ENCODE measurements at places on chromosomes 4 and X.
A peak's percentile ranks its signal among the peaks of the same experiment; 100 is the strongest.

DNA sequence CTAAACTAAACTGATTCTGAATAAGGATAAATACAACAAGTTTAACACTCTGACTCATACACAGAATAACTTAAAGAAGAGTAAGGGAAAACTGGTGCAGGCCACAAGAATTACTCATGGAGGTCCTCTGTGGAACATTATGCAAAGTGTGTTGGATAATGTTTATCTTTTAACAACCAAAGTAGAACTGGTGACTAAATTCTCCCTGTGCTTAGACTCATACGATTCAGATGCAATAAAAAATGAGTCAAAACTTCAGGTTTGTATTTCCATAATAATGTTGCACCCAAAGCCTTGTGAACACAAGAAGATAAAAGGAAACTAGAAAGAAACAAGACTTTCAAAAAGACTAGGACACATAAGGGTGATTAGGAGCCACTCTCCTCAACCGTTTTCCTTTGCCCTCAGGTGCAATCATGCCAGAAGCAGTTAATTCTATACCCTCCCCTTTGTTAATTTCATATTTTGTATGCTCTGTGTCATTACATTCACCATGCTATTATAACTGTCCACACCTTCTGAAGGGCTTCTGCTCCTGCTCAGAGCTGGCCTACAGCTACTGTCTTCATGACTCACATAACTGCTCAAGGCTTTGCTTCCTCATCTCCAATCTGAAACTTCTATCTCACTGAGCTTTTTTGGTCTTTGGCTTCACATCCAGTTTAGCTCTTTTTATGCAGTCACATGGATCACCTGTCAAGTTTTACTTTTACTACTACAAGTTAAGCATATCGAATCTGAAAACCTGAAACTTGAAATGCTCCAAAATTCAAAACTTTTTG, 60.2 kb downstream of the KCNIP4 start:
- no peak for DNase-seq

DNA sequence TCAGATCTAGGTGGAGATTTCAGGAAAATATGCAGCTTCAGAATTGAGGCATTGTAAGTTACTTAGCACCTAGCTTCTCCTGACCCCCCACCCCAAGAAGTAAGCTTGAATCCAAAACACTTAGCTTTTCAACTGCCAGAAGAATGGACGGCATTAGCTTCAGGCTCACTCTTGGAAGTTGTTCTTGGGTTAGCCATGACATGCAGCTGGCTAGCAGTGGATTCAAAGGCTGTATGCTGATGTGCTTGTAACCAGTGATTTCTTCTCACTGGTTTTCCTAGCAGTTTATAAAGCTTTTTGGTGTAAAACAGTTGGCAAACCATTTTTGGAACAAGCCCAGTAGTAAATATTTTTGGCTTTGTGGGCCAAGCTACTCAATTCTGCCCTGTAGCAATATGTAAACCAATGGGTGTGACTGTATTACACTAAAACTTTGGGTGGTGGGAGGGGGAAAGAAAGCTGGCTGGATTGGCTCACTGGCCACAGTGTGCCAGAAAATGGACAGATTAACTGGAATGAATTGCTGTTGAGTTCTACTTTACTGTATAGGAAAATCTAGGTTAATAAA, 85.6 kb downstream of the SHROOM2 start:
- DNase-seq = no peak

GRCh38 chrX:95505721-95506120, 1178.9 kb upstream of the DIAPH2 start:
- no peak for DNase-seq

DNA sequence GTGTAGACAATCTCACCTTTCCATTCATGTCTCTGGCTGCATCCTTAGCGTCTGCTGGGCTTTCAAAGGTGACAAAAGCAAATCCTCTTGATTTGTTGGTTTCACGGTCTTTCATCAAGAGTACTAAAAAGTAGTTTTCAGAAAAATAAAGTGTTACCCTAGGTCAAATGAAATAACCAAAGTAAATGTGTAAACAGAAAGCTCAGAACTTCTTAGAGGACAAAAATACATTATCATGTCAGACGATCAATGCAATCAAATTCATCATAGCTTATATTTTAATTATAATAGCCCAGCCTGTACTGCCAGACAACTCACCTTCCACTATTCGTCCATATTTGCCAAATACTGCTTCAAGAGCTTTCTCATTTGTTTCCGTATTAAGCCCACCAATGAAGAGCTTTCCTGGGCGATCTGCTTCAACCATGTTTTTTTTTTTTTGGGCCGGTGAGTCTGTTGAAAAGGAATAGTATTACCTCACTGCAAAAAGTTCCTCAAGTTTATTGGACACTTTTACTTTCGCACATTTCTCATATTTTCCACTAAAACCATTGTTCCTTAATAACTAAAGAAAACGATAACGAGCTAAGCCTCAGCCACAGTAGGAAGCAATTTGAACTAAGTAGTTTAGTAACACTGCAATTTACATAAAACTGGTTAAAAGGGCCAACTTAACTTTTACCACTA, 1.4 kb downstream of the RBMX start:
- no peak for DNase-seq

DNA sequence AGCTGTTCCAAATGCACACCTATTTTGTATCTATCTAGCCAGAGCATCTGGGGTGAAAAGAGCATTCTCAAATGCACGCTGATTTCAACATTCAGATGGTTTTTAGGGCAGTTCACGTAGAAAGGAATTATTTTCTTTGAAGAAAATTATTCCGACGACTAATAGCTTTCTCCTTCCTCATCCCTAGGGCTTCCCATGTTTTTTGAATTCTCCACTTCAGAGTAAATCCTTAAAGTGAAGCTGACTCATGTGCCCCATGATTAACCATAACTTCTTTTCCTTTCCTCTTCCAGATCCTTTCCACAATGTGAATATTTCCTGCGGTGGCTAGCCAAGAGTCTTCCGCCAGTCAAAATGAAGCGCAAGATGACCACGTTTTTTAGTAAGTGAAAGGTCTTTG, 86.7 kb upstream of the PDHA1 start:
- DNase-seq = no peak

GRCh38 chr4:157992038-157992705, 180.7 kb downstream of the GASK1B start:
- DNase-seq = peak; percentile 18

- no peak for DNase-seq
Observed at GRCh38 chrX:68876731-68877130, 47.9 kb downstream of the EFNB1 start.

GRCh38 chr4:180932370-180933001, 1310.7 kb upstream of the TENM3 start:
- DNase-seq = no peak

DNA sequence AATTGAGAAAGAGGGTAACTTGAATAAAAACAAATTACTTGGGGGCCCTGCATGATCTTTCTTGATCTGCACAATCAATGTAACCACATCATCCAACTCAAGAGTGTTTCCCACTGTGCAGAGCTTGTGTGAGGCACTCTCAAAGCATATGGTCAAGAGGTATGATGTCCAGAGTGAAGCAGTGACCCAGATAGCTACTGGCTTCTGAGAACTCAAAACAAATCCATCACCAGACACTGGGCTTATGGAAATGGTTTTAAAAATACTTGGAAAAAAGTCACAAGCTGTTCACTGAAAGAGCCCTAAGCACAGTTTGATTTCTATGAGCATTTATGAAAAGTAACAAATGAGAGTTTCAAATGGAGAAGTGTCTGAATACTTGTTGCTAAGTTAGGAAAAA, 361.0 kb downstream of the GRXCR1 start:
- DNase-seq = no peak

GRCh38 chrX:119273420-119274192, 37.5 kb downstream of the PGRMC1 start:
- DNase-seq = peak; percentile 47

DNA sequence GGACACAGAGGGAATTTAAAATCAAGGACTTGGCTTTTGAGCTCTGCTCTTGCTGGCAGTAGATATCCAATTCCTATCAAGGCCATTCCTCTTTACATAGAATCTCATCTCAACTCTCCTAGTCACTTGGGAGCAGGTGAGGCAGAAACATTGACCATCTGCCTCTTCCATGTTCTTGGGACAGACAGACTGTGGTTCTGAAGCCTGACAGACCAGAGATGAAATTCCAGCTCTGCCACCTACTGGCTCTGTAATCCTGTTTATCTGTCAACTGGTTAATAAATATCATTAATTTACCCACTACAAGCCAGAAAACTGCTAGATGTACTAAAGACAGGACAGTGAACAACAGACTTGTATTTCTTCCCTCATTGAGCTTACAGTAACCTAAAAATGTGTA, 300.8 kb downstream of the ADGRL3 start:
- DNase-seq = no peak

DNA sequence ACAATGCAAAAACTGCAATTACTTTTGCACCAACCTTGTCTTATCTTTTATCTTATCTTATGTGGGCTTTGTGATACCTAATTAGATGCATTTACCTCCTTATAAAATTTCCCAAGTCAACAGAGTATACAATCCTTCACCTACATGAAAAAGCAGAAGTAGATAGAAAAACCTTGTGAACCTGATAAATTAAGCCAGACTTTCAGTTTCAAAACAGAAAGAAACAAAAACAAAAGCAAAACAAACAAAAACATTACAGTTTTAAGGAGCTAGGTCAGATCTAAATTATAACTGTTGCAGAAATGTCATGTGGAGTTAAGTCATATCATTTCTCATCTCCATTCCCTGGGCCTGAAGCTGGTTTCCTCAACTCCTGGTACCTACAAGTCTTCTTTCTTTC, 24.9 kb upstream of the CXXC4 start:
- no peak for DNase-seq

DNA sequence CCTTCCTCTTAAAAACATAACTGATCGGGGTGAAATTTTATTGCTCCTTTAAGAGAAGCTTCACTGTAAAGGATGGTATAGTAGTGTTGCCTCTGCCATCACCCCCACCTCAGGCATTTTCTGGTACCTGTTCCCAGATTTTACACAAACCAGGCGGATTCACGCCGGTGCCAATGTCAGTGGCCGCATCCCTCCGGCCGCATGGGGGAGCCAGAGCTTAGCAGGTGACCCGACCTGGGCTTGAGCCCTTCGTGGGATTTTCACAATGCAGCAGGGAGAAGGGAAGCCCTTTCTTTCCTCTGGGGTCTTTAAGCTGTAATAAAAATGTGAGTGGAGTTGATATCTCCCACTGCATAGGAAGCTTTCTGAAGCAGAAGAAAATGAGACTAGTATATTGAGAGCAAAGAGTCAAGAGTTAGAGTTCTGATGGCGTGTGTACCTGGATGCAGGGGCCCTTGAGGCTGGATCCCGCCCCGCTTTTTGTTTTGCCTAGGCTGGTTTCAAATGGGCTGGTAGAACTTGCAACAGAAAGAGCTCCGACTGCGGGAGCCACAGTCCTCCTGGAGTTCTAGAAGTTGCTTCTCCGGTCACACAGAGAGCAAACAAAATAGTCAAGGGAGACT, 59.4 kb downstream of the POLR2B start:
- peak; percentile 52 for DNase-seq

GRCh38 chrX:112614640-112615039, 65.1 kb downstream of the LHFPL1 start:
- DNase-seq = no peak

DNA sequence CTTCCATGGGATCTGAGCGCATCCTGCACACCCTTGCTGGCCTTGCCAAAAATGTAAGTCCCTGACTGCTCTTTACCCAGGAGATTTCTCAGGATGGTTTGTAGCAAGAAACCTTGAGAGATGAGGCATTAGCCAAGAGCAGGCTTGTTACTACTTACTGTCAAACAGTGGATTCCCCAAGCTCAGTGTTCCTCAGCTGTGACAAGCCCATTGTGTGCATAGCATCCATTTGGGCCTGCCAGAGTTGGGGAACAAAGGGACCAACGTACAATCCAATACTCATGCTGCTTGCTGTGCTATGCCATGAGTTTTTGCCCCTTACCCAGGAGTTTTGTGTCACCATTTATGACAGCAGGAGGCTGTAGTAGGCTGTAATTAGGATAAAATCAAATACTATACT, 267.6 kb downstream of the TENM3 start:
- no peak for DNase-seq

GRCh38 chrX:100687546-100687945, 43.5 kb downstream of the SRPX2 start:
- DNase-seq = no peak

DNA sequence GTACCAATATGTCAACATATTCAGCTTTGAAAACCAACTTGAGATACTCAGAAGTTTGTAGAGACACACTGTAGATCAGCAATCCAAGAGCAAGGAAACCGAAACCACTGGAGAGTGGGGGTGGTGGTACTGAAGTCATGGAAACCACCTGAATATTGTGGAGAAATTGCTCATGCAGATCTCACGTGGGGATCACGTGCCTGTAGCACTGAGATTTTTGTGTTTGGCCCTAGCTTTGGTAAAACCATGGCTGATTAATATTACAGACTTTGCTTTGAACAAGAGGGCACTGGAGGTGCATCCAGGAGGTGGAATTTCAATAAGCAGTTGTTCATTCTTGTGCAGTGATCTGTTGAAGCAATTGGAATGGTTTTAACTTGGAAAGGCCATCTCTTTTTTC, 47.2 kb downstream of the GBA3 start:
- no peak for DNase-seq

DNA sequence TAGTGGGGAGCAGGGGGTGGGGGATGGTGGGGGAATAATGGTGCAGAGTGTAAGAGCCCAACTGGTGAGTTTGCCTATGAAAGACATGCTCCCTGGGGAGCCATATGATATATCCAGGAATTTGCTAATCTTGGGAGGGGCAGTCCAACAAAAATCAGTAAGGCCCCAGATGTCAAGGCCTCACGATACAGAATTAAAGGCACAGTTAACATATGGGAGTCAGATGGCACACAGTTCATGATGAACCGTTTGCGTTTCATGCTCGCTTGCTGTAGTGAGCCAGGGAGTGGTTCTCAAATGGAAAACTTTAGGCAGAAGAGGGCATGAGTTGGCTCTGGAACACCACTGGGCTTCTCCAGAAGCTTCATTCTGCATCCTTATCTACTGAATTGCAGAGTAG, 33.9 kb upstream of the VCX2 start:
- no peak for DNase-seq

- no peak for DNase-seq
Observed at GRCh38 chr4:152310257-152310656, 225.6 kb downstream of the FBXW7 start.

Measured in activated naive CD8-positive, alpha-beta T cell treated with anti-CD3 and anti-CD28 coated beads, Interleukin-2, amount 50 U/mL, for 24 hours (primary cell).